ENCODE measurements at places on chromosomes 3 and 15. TPM values are rescaled to one million over a fixed set of nuclear protein-coding genes. Genes with fewer than 3 reads are reported as not detected.

TAGLN3 gene
- 3.5 TPM for total RNA-seq

SPTSSB gene
- 0.20 TPM for total RNA-seq

ANKRD34C gene
- total RNA-seq: not detected

LINGO1 gene
- 0.33 TPM for total RNA-seq

THRB gene
- total RNA-seq: 0.83 TPM

SKOR1 gene
- 0.17 TPM for total RNA-seq

PPARG gene
- total RNA-seq: 25.3 TPM
